ENCODE measurements at places on chromosomes 11 and 22.

- no peak for DNase-seq
Measured at GRCh38 chr22:24138649-24139420, 42.5 kb upstream of the SUSD2 start.

- DNase-seq, result no peak
Measured at GRCh38 chr11:8234425-8234821, 29.3 kb downstream of the LMO1 start.

GRCh38 chr11:2382936-2383851 is 6.1 kb downstream of the CD81 start:
- peak; percentile 71 for DNase-seq

DNA sequence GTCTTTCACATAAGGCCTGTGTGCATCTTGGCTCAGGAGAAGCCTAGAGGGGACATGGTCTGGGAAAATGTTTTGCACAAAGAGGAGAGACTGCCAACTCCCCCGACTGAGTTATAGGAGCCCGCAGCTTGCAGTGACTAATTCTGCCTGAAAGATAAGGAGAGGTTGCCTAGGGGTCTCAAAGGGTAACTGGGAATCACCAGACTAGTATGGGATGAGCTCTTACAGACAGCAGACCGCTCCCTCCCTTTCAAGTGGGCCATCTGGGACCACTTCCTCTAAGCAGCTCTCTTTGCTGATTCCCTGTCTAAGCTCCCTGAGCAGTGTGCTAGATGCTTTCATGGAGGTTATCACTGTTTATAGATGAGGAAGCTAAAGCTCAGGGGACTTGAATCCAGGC is 105.1 kb downstream of the TENM4 start:
- no peak for DNase-seq

GRCh38 chr11:95156133-95156721 is 66.6 kb downstream of the ENDOD1 start:
- peak; percentile 36 for DNase-seq

DNA sequence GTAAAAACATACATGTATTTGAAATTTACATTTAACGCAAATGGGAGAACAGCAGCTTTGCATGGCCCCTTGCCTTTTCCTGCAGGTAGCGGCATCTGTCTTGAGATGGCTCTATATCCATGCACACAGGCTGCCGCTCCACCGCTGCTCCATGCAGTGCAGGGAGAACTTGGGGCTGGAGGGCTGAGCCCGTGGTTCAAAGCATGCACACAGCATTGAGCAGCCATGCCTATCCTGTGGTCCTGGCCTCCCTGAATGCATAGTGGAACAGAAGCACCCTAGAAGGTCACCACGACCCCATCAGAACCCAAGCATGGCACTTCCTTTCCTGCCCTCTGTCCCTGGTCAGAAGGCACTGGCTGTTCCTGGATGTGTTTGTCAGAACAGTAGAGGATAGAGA is 35.0 kb upstream of the TP53I11 start:
- DNase-seq, result no peak

- no peak for DNase-seq
Measured at GRCh38 chr11:72541257-72541974, 107.1 kb upstream of the CLPB start.

- no peak for DNase-seq
Measured at GRCh38 chr11:61671527-61671926, 8.7 kb upstream of the DAGLA start.

DNA sequence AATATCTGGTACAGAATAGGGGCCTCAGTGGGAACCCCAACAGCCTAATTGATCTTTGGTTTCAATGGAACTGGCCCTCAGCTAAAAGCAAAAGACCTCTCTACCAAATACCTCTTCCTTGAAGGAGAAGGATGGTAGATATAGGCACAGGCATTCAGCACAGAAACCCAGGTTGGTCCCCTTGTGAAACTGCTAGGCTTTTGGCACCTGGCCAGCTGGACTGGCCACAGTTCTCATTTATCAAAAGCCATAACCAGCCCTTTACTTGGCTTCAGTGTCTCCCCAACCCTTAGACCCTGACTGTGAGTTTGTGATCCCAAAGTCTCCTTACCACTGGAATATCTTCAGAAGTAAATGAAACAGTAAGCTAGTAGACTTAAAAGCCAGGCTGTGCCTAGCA is 152.9 kb downstream of the TENM4 start:
- no peak for DNase-seq

- no peak for DNase-seq
Measured at GRCh38 chr11:104541701-104542100, 356.6 kb downstream of the CASP12 start.

DNA sequence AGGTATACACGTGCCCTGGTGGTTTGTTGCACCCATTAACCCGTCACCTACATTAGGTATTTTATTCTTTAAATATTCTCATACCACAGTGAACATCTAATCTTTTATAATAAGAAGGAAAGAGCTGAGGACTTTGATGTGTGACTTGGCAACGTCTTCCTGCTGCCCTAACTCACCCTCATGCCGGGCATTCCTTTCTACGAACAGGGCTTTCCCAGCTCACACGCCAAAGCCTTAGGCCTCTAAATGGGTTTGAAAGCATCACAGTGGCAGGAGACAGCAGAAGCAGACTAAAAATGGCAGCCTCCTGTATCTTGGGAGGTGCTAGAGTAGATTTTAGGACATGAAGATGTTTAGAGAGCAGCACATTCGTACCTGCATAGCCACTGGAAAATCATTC is 52.6 kb downstream of the CLTCL1 start:
- peak; percentile 18 for DNase-seq

GRCh38 chr22:38243007-38243765 is 29.6 kb downstream of the TMEM184B start:
- DNase-seq, result peak; percentile 56

GRCh38 chr11:8759634-8760033 is 77.0 kb downstream of the RPL27A start:
- no peak for DNase-seq

DNA sequence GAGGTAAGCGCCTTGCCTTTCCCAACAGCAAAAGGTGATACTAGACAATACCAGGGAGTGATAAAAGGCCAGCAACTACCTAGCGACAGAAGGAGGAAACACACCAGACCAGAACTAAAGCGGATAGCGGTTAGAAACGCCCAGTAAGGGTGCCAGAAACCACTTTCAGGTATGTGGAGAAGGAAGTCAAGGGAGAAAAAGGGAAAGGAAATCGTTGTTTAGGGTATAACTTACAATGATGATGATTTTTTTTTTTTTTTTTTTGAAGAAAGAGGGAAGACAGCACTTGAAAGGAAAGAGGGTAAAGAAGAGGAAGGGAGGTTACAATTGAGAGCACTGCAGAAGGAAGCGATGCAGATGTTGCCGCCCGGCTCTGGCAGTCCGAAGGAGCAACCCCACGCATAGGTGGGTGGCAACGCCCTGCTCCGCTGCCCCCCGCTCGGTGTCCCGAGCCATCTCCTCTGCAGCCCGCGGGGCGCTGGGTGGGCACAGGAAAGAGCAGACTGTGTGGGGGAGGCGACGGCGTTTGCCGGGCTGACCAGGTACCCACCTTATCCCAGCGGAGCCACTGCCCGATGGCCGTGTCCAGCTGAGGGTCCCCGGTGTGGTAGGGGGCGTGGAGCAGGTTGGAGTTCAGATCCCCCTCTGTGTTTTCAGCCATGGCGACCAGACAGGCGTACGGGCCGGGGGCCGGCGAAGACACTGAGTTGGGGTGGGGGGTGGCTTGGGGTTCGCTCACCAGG is 561 bp downstream of the PGM2L1 start:
- DNase-seq, result peak; percentile 32

DNA sequence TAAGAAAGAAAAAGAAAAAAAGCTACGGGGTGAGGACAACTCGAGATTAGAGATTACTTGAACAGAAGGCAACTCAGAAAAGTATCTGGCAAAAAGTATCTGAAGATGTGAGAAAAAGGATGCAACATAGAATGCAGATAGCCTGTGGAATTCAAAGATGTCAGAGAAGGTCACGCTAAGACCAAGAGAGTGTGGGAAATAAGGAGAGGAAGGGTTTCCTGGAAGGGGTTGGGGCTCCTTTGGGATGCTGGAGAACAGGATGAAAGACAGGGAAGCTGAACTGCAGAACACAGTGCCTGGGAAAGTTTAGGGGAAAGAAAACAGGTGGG is 1.2 kb downstream of the GUCY1A2 start:
- DNase-seq, result no peak

DNA sequence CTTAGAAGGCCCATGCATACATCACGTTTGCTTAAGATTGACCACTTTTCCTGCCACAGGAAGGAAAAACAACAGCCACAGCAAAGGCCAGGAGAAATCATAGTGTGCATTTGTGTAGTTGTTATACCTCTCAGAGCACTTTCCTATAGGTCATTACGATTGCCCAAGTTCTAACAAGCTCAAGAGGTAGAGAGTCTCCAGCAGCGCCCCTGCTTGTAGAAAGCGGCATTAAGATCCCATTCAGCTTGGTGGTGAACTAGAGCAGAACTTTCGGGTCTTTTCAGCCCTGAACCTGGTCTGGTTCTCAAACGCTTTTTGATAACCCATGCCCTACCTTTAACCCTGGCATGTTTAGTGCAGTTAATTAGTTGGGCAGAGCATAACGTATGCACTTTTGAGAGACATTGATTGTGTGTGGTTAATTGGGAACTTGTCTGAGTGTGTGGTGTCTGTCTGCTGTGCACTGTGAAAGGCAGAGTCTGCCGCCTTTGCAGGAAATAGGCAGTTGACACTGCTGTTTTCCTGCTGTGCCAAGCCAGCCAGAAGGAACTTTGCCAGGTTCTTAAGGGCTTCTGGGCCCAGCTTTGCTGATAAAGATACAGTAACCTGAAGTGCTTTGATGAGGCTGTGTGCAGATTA is 109.9 kb upstream of the CLMP start:
- no peak for DNase-seq

DNA sequence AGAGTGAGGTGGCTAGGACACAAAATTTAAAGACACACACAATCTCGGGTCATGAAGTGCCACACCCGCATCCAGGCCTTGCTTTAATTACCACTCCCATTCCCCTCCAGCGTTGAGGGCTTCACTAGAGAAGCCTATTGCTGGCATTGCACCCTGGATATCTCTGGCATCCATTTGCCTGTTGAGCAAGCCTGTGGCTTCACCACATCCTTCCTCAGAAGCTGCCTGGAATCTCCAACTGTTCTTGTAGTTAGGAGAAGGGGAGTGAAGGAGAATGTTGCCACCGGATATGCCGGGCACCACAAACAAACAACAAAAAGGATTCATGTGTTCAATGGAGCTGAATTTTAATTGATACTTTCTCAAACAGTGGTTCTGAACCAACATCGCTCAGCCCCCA is 34.4 kb upstream of the RCN1 start:
- DNase-seq, result peak; percentile 18

- no peak for DNase-seq
Measured at GRCh38 chr11:109785198-109785597, 308.0 kb upstream of the ZC3H12C start.

- DNase-seq, result peak; percentile 62
Measured at GRCh38 chr22:22085702-22086500, 103.3 kb upstream of the TOP3B start.

Data from AG08396 (cell line).